ENCODE measurements at places on chromosomes 2 and 18. TPM values are rescaled to one million over a fixed set of nuclear protein-coding genes. Genes with fewer than 3 reads are reported as not detected.

GRCh38 chr18:13302040-13302439 lies 83.5 kb downstream of the LDLRAD4 start:
- DNase-seq = no peak

DNA sequence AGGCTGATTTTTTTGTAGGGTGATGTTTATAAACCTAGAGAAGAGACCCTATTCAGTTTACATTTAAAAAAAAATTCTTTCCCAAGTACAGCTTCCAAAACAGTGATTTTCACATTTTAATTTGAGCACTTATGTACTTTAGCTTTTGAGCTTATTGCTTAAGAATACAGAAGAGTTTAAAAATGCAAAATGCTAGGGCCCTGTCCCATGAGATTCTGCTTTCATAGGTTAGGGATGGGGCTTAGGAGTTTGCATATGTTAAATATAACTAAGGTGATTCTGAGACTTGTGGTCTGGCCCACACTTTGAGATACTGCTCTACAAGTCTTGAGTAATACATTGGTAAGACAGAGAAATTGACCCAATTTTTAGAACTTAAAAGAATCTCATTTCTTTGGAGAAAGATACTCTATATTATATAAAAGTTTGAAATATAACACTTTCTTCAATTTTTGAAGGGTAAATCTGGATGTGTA lies 137.3 kb upstream of the CWC22 start:
- no peak for DNase-seq

GRCh38 chr2:128505150-128505490 lies 186.5 kb upstream of the HS6ST1 start:
- no peak for DNase-seq

DNA sequence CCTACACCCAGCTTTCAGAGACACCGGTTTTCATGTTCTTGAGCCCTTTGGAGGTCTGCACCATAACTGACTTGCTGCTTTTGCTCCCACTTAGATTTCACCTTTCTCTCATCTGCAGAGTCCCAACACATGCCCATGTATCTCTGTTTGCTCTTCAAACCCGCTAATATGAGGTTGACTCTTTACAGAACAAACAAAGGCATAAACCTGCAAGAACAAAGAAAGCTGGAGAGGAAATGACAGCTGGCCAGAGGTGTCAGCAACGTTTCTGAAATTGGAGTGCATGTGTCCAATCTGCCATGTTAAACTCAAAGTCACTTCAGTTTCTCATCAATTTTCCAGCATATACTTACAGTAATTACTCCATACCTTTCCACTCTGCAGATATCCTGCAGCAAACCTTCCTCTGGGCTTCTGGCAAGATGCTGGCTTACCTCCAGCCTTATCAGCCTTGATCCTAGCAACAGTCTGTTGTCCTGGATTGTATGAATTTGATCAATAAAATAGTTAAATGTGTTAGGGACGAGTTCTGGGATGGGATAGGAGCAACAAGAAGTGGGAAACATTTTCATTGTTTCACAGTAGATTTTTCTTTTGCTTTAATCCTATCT lies 157.4 kb downstream of the FHOD3 start:
- DNase-seq = no peak

The SEPTIN2 gene
- total RNA-seq = 173 TPM

All from activated CD4-positive, alpha-beta T cell treated with anti-CD3 and anti-CD28 coated beads for 36 hours (primary cell).